H4 (cell line): ENCODE measurements at places on chromosomes 2 and 18. TPM values are rescaled to one million over a fixed set of nuclear protein-coding genes. Genes with fewer than 3 reads are reported as not detected.

Gene EGR4
- total RNA-seq = not detected in 2 replicates

- no peak for DNase-seq
Observed at GRCh38 chr2:219632760-219633105, 5.3 kb downstream of the SLC4A3 start.

DNA sequence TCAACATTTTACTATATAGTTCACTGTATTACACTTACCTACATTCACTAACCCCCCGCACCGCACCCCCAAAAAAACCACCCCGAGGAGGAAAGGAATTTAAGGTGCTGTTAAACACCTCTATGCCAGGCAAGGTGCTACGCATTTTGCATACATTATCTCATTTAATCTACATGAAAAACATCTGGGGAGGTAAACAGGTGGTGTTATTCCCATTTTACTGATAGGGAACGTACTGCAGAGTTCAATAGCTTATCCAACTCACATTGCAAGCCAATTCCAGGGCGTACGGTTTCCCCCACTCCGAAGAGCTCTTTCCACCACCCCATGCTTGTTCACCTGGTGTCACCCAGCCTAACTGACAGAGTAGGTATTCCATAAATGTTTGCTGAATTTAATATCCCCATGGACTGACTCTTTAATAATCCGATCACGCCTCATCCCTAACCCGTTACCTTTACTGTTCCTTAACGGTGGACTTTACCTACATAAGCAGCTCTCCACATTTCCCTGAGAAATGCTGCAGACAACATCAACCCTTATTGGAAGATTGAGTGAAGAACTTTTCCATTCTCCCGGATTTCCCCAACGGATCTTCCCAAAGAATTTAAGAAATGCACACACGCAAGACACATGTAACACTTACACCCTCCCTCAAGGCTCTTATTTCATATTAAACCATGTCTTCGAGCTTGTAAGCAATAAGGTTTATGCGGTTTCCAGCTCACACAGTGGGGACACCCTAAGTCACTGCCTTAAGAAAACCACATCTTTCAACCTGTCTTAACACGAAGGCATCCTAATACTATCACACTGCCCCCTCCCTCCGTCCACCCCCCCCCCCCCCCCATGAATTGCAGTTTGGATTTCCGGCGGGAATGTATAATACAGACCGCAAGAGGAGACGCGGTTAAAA, 1.2 kb downstream of the RAPH1 start:
- DNase-seq = peak; percentile 30

Gene MC5R
- 0.10 TPM in 1 of 2 replicates, not detected in the other for total RNA-seq

- no peak for DNase-seq
Observed at GRCh38 chr2:189542145-189542882, 38.3 kb downstream of the SLC40A1 start.

- no peak for DNase-seq
Observed at GRCh38 chr2:207037896-207038295, 98.6 kb downstream of the CPO start.

Gene ALLC
- total RNA-seq = not detected in 2 replicates

DNA sequence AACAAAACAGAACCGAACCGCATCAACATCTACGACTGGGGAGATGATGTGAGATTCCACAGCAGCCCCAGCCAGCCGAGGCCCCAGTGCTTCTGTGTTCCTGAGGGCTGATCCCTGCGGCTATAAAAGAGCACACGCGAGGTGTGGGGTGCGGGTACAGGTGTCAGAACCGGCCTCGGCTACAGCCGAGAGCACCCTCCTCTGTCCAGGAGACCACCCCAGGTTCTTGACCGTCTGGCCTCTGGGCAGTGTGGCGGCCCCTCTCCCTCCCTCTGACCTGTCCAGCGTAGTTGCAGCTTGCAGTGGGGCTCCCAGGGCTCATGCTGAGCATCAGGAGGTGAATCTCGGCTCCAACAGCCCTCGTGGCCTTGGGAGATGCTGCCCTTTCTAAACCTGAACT, 23.7 kb downstream of the RTP5 start:
- DNase-seq = no peak

DNA sequence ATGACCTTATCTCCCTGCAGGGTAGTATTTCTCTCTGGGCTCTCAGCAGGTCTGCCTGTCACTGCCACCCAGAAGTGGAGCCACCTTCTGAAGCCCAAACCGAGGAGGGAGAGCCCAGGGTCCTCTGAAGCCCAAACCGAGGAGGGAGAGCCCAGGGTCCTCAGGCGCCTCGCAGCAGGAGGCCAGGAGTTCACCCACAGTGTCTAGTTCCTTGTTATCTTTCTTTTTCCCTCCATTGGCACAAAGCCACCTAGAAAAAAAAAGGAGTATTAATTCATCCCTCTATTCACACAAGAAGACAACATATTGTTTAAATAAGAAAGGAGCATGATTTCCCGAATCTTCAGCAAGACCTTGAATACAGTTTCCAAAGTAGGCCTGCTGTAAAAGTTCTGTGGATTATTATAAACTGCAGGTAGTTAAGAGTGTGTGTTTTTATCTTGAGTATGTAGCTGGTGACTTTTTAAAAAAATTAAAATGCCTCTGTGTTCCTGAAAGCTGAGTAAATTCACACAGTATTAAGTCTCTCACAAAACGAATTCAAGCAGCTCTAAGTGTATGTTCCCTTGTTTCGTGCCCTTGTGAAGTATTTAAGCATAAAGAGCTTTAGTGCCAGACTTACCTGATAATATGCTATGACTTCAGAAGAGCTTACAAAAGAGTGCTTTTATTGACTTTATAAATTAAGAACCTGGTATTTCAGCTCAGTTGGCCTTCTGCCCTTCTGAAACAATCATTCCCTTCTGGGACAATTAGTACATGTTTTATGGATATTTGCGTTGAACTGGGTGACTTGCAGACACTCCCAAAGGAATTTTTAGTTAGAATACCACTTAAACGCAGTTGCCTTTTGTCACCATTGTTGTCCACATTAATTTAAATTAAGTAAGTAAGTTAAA, 11.7 kb upstream of the GRHL1 start:
- no peak for DNase-seq

- DNase-seq = peak; percentile 55
Observed at GRCh38 chr2:118881490-118882129, 34.2 kb upstream of the EN1 start.

DNA sequence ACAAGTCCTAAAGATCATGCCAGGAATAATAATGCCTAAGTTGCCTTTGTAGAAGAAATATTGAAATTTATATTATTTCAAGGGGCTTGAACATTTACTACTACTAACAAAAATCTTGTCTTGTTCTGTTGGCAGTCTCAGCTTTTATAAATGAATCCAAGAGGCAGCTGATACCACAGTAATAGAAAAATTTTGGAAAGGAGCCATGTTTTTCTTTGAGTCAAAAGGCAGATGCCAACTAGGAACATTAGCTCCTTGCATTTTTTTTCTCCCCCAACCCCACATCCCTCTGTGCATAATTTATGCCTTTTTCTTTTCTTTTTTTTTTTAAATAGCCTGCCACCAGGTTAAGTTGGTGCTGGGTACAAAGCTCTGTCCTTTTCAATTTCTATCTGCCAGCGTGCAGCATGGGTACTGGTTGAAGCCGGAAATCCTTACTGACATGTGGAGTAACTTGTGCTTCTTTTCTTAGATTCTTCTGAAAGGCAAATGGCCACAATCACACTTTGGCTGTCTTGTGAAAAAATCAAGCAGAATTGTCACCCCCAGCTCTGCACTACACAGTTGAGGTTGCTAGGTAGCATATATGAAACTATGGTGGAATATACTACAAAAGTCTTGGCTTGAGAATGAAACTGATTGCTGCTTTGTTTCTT, 98.8 kb downstream of the RHBDD1 start:
- DNase-seq = no peak
